Activated CD8-positive, alpha-beta memory T cell treated with anti-CD3 and anti-CD28 coated beads, Interleukin-2, amount 50 U/mL, for 4 hours (primary cell): ENCODE measurements at places on chromosomes 7 and 10.

DNA sequence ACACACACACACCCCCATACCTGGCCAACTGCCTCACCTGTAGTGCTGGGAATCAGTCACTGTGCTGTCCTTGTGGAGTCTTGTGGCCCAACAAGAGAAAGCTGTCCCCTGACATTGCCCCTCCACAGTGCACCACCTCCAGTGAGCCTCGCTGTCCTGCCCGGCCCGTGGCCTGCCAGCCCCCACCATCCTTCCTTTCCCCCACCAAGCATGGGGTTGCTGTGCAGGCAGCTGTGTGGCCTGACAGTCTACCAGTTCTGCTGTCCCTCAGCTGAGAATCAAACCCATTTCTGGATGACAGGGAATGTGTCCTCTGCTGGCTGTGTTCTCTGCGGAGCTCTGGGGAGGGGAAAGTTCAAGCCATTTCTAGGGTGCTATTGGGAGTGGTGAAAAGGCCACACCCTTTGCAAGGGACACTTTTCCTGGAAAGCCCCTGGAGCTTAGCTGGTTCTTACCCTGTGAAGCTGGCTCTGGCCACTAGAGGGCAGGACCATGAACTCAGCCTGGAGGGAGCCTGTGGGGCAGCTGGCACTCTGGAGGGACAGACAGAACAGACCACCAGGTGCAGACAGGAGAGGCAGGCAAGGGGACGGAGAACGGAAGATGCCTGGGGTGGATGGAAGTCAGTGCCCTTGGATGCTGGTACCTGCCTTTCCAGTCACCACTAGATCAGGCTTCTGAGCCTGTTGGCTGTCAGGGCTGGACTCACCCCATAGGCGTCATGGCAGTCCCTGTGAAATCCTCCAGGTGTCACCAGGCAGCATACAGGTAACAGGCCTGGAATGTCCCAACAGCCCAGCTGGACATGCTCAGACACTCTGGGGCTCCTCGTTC is 10.5 kb upstream of the MTPAP start:
- DNase-seq, result peak; percentile 63

DNA sequence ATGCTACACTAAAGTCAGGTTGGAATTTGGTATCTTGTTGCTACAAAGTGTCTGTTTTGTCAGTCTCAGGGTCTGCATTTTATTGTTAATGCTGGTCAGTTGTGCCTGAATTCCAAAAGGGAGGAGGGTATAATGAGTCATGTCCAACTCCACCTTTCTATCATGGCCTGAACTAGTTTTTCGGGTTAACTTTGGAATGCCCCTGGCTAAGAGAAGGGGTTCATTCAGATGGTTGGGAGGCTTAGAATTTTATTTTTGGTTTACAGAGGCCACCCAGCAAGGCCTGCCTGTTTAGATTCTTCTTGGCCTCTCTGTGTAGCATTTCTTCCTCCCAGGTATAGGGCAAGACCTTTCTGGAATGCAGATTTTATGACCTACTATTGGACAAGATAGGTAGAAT is 93.2 kb downstream of the SKIDA1 start:
- no peak for DNase-seq

- DNase-seq, result no peak
These were observed 3.6 kb downstream of the GARS1 start for GRCh38 chr7:30598121-30598876.

- DNase-seq, result no peak
These were observed 157.0 kb upstream of the CACNA2D1 start for GRCh38 chr7:82600531-82600930.

GRCh38 chr10:116430288-116430687 is 2.6 kb downstream of the PNLIPRP3 start:
- DNase-seq, result no peak

DNA sequence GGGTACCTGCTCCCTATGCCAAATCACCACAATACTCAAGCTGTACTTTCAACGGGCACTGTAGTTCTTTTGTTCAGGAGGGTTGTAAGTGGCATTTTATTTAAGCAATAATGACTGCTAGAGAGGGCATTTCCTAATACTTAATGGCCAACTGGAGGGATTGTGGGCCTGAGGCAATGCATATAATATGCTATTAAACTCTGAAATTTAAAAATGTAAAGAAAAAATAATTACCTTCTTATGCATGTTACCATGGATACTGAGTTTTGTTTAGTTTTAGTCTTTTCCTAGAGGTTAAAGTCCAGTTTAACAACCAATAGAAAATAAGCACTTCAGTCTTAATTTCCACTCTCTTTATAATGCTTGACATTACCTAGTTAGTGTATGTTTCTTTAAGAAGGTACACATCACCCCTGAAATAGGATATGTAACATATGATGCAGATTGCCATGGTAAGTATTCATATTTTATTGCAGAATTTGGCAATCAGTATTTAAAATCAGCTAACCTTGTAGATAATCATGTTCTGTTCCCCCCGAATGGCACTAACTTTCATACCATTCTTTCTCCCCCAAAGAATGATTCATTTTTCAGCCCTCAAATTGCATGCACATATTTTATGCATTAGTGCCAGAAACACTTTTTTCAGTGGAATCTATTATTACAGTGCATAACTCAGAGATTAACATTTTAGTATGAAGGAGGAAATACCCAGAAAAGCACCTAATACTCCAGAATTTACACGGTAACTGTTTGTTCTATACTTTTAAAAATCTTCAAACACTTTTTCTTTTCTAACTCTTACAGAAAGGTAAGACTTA is 90.3 kb upstream of the ZNF438 start:
- DNase-seq, result no peak

- no peak for DNase-seq
These were observed 569.3 kb upstream of the IGFBP3 start for GRCh38 chr7:46490406-46490805.
